MM.1S (cell line): ENCODE measurements at places on chromosomes 7 and 10.

- DNase-seq: no peak
Measured at GRCh38 chr10:72146071-72146470, 57.7 kb upstream of the SPOCK2 start.

DNA sequence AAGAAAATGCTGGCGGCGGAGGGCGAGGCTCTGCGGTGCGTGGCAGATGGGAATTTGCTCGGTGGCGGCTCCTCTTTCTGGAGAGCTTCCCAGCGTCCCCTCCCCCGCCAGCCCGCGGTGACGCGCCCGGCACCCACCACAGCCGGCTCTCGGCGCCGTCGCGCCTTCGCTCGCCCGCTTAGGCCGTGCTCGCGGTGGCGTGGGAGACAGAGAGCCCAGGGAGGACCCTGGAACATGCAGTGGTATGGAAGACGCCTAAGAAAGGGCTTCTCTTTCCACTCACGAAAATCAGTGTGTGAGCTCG is 576 bp upstream of the CSGALNACT2 start:
- peak; percentile 31 for DNase-seq

- DNase-seq: peak; percentile 31
Measured at GRCh38 chr7:12434012-12434642, 30.5 kb upstream of the VWDE start.

DNA sequence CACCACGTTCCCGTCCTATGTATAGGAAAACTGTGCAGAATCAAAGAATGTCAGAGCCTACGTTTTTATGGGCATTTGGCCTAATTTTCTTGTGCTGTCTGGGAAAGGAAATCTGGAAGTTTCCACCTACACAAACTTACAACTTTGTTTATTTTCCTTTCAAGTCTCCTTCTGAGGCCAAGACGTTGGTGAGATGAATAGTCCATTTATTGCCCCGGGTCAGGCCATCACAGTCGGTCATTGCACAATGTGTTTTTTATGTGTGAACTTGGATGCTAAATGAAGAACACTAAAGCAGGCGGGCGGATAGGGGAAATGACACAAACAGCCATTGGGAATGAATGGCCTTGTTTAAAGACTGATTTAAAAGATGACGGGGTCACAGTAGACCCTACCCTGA is 38.6 kb downstream of the TRIL start:
- DNase-seq: no peak

- DNase-seq: no peak
Measured at GRCh38 chr7:145168879-145169278, 333.0 kb upstream of the TPK1 start.

DNA sequence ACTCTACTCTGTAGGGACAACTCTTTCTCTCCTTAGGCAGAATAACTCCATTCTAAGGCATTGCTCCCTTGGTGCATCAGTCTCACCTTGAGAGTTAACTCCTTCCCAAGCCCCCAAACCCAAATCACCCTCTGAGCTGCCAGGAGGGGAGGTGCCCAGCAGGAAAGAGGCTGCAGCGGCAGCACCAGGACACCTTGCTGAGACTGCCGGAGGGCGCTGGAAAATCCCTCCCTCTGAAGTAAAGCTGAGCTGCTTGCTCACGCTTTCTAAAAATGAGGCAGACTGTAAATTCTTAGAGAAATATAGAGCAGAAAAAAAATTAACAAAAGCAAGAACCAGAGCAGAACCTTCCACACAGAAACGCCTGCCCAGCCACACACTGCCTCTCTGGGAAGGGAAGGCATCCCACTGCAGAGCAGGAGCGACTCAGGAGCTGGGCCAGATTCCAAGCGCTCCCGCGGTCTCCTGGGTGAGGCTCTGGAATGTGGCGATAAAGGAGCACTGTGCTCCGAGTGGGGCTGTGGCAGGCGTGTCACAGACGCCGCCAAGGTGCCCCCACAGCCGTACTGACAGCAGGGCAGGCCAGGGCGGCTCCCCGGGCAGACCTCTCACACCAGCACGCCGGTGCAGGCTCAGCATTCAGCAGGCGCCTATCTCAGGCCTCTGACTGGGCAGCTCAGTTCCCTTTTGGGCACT is 202.1 kb downstream of the TNS3 start:
- DNase-seq: no peak

GRCh38 chr7:745431-746154 is 18.5 kb upstream of the PRKAR1B start:
- no peak for DNase-seq

DNA sequence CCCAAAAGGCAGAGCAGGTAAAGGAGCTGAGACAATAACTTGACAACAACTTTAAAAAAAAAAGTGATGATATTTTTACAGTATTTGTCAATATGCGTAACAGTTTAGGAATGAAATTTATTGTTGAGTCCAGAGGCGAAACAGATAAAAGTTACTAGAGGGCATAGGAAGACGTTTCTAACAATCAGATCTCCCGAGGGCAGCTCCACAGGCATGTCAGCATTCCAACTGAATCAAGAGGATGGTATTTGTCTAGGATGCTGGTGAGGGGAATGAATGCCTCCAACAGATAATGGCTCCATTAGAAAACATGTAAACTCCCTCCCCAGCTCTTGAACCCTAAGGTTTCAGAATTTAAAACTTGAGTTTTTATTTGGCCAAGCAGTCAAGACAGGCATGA is 733.9 kb upstream of the SORCS1 start:
- no peak for DNase-seq

- no peak for DNase-seq
Measured at GRCh38 chr10:129552119-129552518, 85.1 kb downstream of the MGMT start.

GRCh38 chr7:44157116-44158080 is 16.3 kb upstream of the MYL7 start:
- DNase-seq: no peak

DNA sequence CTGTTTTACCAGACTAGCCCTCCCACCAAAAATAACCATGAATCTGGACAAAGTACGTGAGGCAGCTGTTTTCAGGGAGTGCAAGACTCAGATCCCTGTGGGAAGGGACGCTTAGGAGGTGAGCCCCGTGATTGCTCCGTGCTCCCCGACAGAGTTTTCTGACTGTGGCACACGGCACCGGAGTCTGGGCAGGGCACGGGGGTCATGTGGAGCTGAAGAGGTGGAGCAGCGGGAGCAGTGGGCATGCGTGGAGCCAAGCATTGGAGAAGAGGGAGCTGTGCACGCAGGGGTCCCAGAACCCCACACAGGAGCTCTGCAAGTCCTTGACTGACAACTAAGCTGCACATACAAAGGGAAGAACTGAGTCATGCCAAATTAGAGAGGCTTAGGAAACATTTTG is 11.1 kb upstream of the CAMK2B start:
- no peak for DNase-seq

- DNase-seq: no peak
Measured at GRCh38 chr7:120941856-120942255, 8.7 kb upstream of the ING3 start.

GRCh38 chr10:43069211-43069515 is 7.7 kb upstream of the RET start:
- DNase-seq: no peak

DNA sequence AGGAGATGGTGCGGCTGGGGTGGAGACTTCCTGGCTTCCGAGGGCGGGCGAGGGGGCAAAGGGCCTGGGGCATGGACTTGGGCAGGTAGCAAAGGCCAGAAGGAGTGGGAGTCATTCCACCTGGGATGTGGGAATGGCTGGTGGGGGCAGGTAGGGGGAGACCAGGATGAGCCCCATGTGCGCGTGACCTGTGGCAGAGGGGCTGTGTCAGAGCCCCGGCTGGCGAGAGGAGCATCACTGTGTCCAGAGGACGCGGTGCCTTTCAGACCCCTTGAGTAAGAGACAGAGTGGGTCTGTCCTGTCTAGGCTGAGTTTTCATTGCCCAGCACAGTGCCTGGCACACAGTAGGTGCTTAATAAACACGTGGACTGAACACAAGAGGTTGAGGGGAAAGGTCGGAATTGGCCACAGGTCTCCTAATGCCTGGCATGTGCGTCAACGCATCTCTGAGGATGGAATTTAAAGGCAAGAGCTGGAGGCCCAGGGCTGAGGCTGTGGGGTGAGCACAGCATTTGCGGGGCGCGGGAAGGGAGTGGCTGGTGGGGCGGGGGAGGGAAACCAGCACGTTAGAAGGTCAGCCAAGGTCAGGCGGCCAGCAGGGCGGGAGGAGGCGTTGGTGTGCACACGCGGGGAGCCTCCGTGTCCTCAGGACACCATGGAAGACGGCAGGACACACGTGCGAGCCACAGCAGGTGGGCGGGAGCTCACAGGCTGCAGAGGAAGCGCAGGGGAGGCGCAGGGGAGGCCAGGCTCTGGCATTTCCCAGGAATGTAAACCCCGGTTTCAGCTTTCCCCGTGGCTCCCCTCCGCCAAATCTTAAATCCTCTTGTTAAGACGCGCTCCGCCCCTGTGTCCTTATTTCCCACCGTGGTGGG is 51.8 kb downstream of the CUX1 start:
- DNase-seq: no peak

GRCh38 chr7:36486336-36486735 is 96.7 kb downstream of the ANLN start:
- no peak for DNase-seq

DNA sequence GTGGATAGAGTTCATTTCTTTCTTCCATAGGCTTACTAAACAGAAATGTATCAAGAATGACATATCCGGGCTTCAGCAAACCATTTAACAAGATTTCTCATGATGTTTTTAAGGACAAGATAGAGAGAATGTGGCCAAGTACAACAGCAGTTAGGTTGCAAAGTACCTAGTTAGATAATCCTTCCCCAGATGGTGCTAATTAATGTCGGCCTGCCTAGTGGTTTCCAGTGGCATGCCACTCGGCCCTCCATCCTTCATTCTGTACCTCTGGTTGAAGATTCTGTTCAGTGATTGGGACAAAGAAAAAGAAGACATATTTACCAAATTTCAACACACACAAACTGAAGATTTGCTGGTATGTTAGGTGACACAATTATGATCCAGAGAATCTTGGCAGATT is 212.1 kb downstream of the MACC1 start:
- no peak for DNase-seq

GRCh38 chr10:80480852-80481251 is 26.7 kb downstream of the TSPAN14 start:
- DNase-seq: no peak

DNA sequence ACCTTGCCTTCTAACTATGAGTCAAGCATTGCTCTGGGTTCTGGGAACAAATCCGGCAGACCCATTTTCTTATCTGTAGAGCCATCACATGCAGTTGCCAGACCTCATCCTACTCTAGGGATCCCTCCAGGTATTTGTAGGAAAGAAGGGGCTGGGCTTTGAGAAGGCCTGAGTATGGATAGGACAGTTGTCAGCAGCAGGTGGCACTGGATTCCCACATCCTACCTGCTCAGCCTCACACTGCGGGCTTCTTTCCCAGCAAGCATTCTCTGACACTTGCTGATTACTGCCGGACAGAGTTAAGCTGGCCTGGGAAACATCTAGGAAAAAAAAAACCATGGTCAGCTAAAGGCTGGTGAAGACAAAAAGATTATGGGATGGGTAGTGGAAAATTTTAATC is 224.1 kb downstream of the CCSER2 start:
- DNase-seq: no peak

DNA sequence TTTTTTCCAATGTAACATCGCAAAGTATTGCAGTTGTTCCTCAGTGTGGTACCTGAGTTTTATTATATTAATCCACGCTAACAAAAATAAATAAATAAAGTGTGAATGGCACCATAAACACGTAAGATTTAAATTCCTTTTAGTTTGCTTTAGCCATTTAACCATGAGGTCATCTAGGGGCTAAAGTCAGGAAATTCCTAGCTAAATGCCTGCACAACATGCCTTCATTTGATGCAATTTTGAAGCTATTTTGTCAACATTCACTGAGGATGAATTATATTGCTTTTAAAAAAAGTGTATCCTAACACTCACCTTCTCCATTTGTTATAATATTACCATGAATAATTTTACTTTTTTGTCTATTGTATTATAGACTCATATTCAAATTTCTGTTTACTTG is 714.4 kb downstream of the GATA3 start:
- no peak for DNase-seq

DNA sequence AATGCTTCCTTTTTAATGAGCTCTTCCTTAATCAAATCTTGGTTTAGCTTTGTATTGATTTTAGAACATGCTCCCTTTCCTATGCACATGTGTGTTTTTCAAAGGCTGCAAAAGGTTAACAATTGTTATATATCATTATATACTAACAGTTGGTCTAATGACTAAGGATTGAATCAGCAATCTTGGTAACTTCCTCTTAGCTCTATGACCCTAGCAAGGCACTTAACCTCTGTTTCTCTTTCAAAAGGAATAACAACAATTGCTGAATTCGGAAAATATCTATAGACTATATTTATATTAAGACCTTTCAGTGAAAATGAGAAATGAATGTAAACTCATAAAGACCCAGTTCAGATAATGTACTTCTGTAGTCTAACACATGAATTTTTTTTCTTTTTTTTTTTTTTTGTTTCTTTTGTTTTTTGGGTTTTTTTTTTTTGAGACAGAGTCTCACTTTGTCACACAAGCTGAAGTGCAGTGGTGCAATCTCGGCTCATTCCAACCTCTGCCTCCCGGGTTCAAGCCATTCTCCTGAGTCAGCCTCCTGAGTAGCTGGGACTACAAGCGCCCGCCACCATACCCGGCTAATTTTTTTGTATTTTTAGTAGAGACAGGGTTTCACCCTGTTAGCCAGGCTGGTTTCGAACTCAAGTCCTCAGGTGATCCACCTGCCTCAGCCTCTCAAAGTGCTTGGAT is 48.8 kb downstream of the HOXA1 start:
- DNase-seq: no peak

DNA sequence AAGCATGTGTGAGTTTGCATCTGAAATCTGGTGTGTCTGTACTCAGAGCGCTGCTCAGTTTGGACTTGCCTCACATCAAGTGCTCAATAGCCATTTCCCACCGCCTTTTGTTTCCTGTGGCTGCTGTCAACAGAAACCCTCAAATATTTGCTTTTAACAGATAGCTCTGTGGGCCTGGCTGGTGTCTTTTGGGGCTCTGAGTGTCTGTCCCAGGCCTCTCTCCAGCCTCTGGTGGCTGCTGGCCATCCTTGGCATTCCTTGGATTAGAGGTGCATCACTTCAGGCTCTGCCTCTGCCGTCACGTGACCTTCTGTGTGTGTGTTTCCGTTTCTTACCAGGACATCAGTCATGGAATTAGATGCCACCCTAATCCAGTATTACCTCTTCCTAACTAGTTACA is 9.3 kb downstream of the YKT6 start:
- no peak for DNase-seq

DNA sequence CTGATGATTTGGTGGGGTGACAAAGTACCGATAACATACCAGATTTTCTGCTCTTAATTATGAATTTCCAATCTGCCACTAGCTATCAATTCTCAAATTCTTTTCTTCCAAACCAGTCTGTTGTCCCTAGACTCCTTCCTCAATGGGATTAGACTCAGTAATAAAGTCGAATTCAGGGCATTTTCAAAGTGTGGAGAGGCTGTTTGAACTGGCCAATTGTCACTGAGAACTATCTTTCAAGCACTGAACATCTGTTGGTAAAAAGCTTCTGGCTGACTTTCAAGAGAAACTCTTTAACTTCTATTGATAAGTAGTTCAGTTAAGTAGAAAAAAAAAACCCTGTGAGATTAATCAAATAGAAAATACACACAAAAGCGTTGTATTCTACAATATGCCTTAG is 108.9 kb downstream of the SAMD9 start:
- no peak for DNase-seq

GRCh38 chr10:71085689-71086438 is 126.5 kb upstream of the UNC5B start:
- DNase-seq: no peak
